ENCODE measurements at places on chromosomes 1 and 21. TPM values are rescaled to one million over a fixed set of nuclear protein-coding genes. Genes with fewer than 3 reads are reported as not detected.

DNA sequence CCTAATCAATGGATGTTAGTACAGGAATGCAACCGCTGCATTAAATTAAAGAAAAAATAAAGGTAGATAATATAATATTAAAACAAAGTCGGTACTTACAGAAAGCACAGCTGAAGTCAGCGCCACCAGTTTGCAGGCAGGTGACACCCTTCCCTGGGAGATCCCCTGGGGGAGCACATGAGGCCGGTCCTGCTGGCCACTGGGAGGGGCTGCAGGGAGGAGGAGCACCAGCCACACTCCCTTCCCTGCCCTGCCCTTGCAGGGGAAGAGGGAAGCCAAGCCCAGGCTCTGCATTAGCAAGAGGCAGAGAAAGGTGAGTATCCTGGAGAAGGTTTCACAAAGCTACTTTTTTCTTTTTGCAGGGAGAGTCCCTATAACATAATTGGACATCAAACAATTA lies 507.0 kb downstream of the AJAP1 start:
- H3K4me3 ChIP-seq, result no peak overlapping the region
- no peaks in the 10 kb centered on the region for H3K36me3 ChIP-seq
- no peak overlapping the region for H3K27ac ChIP-seq
- H3K4me1 ChIP-seq, result no peaks in the 10 kb centered on the region
- DNase-seq, result no peak

Gene MIXL1
- not detected for total RNA-seq

DNA sequence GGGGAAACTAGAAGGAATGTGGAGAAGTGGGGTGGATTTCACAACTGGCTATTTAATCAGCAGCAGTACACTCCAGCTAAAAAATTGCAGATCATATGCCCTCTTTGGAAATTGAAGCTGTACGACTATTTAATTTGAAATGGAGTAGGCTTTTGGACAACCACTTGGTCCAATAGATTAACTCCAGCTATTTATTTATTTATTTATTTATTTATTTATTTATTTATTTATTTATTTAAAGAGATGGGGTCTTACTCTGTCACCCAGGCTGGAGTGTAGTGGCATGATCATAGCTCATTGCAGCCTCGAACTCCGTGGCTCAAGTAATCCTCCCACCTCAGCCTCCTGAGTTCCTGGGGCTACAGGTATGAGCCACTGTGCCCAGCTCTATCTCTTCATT lies 312.3 kb downstream of the KCNH1 start:
- no peaks in the 10 kb centered on the region for H3K4me1 ChIP-seq
- H3K27me3 ChIP-seq, result no peaks in the 10 kb centered on the region
- DNase-seq, result no peak
- no peak overlapping the region for H3K4me3 ChIP-seq
- no peak overlapping the region for H3K27ac ChIP-seq
- H3K36me3 ChIP-seq, result no peaks in the 10 kb centered on the region

- peaks cover 75% of the 10 kb centered on the region for H3K4me1 ChIP-seq
- DNase-seq, result no peak
- H3K4me3 ChIP-seq, result no peak overlapping the region
- no peaks in the 10 kb centered on the region for H3K27me3 ChIP-seq
Measured at GRCh38 chr1:226638001-226638601, 89.5 kb downstream of the STUM start.

- H3K4me3 ChIP-seq, result no peak overlapping the region
- H3K4me1 ChIP-seq, result no peaks in the 10 kb centered on the region
- no peaks in the 10 kb centered on the region for H3K36me3 ChIP-seq
- no peak overlapping the region for H3K27ac ChIP-seq
- no peak for DNase-seq
Measured at GRCh38 chr1:147384804-147385203, 142.3 kb downstream of the CHD1L start.

- H3K36me3 ChIP-seq, result no peaks in the 10 kb centered on the region
- no peak overlapping the region for H3K27ac ChIP-seq
- DNase-seq, result no peak
- no peaks in the 10 kb centered on the region for H3K27me3 ChIP-seq
Measured at GRCh38 chr1:23376890-23377811, 7.5 kb upstream of the ZNF436 start.

Gene GFI1
- total RNA-seq, result 14.5 TPM

DNA sequence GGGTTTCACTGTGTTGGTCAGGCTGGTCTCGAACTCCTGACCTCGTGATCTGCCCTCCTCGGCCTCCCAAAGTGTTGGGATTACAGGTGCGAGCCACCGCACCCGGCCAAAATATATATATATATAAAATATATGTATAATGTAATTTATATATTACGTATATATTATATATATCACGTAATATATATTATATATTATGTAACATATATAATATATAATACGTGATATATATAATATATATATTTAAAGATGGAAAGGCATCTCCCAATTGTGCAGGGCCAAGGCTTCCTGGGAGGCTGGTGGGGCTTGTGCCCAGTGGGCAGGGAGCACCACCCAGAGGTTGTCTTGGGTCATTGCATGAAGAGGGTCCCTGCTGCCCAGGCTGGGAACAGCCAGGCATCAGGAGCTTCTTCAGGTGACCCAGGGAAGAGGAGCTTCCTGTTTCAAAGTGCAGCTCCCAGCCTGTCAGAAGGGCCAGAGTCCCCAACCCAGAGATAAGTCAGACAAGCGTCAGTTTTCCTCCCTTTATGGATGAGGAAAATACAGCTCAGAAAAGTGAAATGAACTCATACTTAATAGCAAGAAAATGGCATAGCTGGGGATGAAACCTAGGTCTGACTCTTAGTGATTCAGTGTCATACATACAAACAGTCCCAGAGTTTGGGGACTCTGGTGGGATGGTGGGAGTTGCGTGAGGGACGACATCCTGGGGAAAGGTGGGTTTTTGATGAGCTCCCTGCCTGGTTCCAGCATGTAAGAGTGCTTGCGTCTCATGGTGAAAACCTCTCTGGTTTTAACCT lies 12.0 kb downstream of the UBE2Q1 start:
- peaks cover 6% of the 10 kb centered on the region for H3K27me3 ChIP-seq
- peak; percentile 27 for DNase-seq
- H3K4me3 ChIP-seq, result no peak overlapping the region
- H3K36me3 ChIP-seq, result peaks cover 28% of the 10 kb centered on the region

DNA sequence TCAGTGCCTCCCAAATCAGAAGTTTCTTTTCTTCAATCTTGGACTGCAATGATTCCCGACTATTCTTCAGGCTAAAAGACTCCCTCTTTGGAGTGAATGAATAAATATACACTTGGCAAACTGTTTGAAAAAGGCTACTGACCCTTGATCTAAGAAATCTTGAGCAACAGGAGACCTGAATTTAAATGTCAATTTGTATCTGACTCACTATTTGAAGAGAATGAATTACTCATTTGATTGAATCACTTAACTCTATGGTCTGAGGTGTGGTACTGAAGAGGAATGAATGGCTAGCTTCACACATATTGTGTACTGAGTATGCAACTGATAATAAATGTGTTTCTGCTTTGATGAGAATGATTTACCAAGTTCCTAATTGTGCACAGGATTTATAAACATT lies 4.6 kb upstream of the SMG7 start:
- no peak overlapping the region for H3K27ac ChIP-seq
- peaks cover 14% of the 10 kb centered on the region for H3K27me3 ChIP-seq
- H3K36me3 ChIP-seq, result no peaks in the 10 kb centered on the region
- H3K4me3 ChIP-seq, result no peak overlapping the region
- H3K4me1 ChIP-seq, result peaks cover 10% of the 10 kb centered on the region

DNA sequence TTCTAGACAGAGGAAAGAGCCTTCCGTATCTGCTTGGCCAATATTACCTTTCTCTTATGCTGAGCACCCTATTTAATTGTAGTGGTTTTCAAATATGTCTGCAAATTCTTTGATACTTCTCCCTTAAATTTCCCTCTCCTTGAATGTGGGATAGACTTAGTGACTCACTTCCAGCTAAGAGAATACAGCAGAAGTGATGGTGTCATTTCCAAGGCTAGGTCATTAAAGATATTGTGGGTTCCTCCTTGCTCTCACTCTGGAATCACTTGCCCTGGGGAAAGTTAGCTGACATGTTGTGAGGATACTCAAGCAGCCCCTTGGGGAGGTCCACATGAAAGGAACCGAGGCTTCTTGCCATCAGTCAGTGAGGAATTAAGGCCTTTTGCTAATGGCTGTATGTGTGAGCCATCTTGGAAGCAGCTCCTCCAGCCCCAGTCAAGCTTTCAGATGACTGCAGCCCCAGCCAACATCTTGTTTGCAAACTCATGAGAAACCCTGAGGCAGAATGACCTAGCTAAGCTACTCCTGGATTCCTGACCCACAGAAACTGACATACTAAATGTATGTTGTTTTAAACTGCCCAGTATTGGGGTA lies 8.1 kb upstream of the CITED4 start:
- no peak overlapping the region for H3K4me3 ChIP-seq
- H3K27me3 ChIP-seq, result no peaks in the 10 kb centered on the region
- H3K36me3 ChIP-seq, result no peaks in the 10 kb centered on the region
- H3K27ac ChIP-seq, result no peak overlapping the region

Gene MX2
- 77.7 TPM for total RNA-seq

Gene NPR1
- total RNA-seq, result 0.35 TPM

GRCh38 chr1:19689085-19689757 lies 24.5 kb downstream of the HTR6 start:
- H3K4me3 ChIP-seq, result no peak overlapping the region
- H3K27ac ChIP-seq, result peak overlapping the region; percentile 90
- H3K36me3 ChIP-seq, result peaks cover 10% of the 10 kb centered on the region
- peaks cover 46% of the 10 kb centered on the region for H3K4me1 ChIP-seq

- H3K36me3 ChIP-seq, result no peaks in the 10 kb centered on the region
- H3K4me3 ChIP-seq, result no peak overlapping the region
- no peaks in the 10 kb centered on the region for H3K4me1 ChIP-seq
- peaks cover 31% of the 10 kb centered on the region for H3K27me3 ChIP-seq
- no peak overlapping the region for H3K27ac ChIP-seq
Measured at GRCh38 chr1:222543817-222544216, 4.1 kb downstream of the HHIPL2 start.

Gene HMGN1
- 211 TPM for total RNA-seq

DNA sequence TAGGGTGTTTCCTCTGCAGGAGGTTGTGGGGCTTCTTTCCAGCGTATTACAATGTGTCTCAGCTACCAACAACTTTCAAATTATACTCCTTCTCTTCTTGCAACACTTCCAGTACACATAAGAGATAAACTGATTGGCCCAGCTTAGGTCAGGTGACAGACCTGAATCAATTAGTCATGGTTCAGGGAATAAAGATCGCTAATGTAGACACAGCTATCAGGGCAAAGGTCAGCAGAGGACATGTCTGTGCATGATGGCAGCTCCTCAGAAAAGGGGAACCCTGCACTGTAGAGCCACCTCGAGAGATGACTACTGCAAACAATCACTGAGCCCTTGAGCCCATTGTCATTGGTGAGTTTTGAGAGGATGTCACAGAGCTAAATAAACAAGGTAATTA lies 36.8 kb upstream of the PKN2 start:
- H3K36me3 ChIP-seq, result no peaks in the 10 kb centered on the region
- DNase-seq, result no peak
- H3K4me3 ChIP-seq, result no peak overlapping the region
- no peaks in the 10 kb centered on the region for H3K4me1 ChIP-seq

- DNase-seq, result no peak
- H3K27me3 ChIP-seq, result peaks cover 29% of the 10 kb centered on the region
- no peak overlapping the region for H3K4me3 ChIP-seq
Measured at GRCh38 chr1:4963251-4963650, 308.8 kb downstream of the AJAP1 start.

DNA sequence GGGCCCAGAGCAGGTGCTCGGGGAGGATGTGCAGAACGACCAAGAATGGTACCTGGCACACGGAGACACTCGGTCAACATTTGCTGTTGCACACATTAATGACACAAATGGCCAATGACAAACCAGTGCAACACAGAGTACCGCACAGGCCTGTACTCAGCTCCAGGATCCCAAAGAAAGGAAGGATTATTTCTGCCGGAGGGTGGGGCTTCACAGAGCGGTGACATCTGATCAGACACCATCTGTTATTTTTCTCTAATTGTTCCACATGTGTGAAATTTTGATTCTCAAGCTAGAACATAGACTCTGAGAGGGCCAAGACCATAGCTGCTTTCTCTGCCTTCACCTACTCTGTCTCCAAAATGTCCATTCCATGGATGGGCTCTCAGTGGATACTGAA lies 100.4 kb downstream of the MRPL37 start:
- no peak overlapping the region for H3K27ac ChIP-seq
- H3K4me1 ChIP-seq, result peaks cover 82% of the 10 kb centered on the region
- DNase-seq, result no peak
- no peaks in the 10 kb centered on the region for H3K36me3 ChIP-seq
- H3K4me3 ChIP-seq, result no peak overlapping the region

DNA sequence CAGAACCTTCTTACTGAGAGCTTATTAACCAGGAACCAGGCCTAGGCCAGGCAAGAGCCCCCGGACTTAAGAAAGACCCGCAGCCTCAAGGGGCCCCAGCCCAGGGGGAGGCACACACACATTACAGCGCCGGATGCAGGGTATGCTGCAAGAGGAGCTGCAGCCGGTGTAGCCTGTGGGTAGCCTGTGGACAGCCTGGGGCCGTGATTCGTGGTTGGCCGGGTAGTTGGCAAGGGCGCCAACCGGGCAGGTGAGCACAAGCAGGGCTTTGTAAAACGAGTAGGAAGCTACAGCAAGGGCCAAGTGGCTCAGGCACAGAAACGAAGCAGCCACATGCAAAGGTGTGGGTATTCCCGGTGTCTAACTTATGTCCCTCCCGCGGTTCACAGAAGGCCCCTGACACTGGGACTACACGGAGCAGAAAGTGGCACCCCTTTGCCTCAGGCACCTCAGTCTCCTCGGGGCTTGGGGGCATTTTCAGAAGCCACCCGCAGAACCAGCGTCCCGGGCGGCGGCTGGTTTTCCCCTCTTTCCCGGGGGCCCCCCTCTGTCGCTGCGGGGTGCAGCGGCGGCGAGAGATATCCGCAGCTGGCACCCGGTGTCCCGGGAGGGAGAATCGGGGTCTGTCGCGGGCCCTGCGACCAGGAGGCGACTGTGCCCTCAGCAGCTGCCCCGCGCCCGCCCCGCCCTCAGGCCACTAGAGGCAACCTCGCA lies 40.8 kb downstream of the KIAA1614 start:
- no peak overlapping the region for H3K27ac ChIP-seq
- DNase-seq, result no peak
- no peaks in the 10 kb centered on the region for H3K4me1 ChIP-seq
- H3K27me3 ChIP-seq, result no peaks in the 10 kb centered on the region
- H3K36me3 ChIP-seq, result no peaks in the 10 kb centered on the region
- H3K4me3 ChIP-seq, result peak overlapping the region; percentile 29

- no peaks in the 10 kb centered on the region for H3K27me3 ChIP-seq
- no peaks in the 10 kb centered on the region for H3K36me3 ChIP-seq
- no peak overlapping the region for H3K27ac ChIP-seq
- DNase-seq, result no peak
Measured at GRCh38 chr1:173038875-173039554, 11.7 kb downstream of the TNFSF18 start.

Gene MYOC
- not detected for total RNA-seq

GRCh38 chr1:152160576-152160975 lies 1.5 kb upstream of the RPTN start:
- H3K4me3 ChIP-seq, result no peak overlapping the region
- H3K27me3 ChIP-seq, result no peaks in the 10 kb centered on the region
- H3K4me1 ChIP-seq, result no peaks in the 10 kb centered on the region
- no peak overlapping the region for H3K27ac ChIP-seq

Gene RHCE
- total RNA-seq, result 0.36 TPM

- no peaks in the 10 kb centered on the region for H3K36me3 ChIP-seq
- no peak overlapping the region for H3K4me3 ChIP-seq
- DNase-seq, result no peak
Measured at GRCh38 chr1:175417316-175417715, 224.7 kb upstream of the KIAA0040 start.
